ENCODE measurements at places on chromosomes 12 and 14. TPM values are rescaled to one million over a fixed set of nuclear protein-coding genes. Genes with fewer than 3 reads are reported as not detected.

The SLCO1A2 gene
- total RNA-seq = 14.7 TPM

The COX6A1 gene
- total RNA-seq = 318 TPM

The TESPA1 gene
- total RNA-seq = not detected

The KRT74 gene
- total RNA-seq = not detected

The DHRS4L2 gene
- total RNA-seq = 14.0 TPM

The CNTN1 gene
- total RNA-seq = 3.1 TPM

The CINP gene
- 27.7 TPM for total RNA-seq

The HOXC11 gene
- total RNA-seq = not detected

The SERPINA12 gene
- not detected for total RNA-seq

The SLC4A8 gene
- 11.8 TPM for total RNA-seq

The ANO2 gene
- 2.8 TPM for total RNA-seq

The FOXN4 gene
- total RNA-seq = 0.33 TPM

Measured in progenitor cell of endocrine pancreas (in vitro differentiated cells).